ENCODE measurements at places on chromosomes 1 and 21. TPM values are rescaled to one million over a fixed set of nuclear protein-coding genes. Genes with fewer than 3 reads are reported as not detected.
A peak's percentile ranks its signal among the peaks of the same experiment; 100 is the strongest.

- H3K27me3 ChIP-seq = no peaks in the 10 kb centered on the region
- peaks cover 2% of the 10 kb centered on the region for H3K4me1 ChIP-seq
- H3K4me3 ChIP-seq = no peak overlapping the region
- H3K27ac ChIP-seq = no peak overlapping the region
These were observed 183.0 kb downstream of the APP start for GRCh38 chr21:25987531-25987930.

DNA sequence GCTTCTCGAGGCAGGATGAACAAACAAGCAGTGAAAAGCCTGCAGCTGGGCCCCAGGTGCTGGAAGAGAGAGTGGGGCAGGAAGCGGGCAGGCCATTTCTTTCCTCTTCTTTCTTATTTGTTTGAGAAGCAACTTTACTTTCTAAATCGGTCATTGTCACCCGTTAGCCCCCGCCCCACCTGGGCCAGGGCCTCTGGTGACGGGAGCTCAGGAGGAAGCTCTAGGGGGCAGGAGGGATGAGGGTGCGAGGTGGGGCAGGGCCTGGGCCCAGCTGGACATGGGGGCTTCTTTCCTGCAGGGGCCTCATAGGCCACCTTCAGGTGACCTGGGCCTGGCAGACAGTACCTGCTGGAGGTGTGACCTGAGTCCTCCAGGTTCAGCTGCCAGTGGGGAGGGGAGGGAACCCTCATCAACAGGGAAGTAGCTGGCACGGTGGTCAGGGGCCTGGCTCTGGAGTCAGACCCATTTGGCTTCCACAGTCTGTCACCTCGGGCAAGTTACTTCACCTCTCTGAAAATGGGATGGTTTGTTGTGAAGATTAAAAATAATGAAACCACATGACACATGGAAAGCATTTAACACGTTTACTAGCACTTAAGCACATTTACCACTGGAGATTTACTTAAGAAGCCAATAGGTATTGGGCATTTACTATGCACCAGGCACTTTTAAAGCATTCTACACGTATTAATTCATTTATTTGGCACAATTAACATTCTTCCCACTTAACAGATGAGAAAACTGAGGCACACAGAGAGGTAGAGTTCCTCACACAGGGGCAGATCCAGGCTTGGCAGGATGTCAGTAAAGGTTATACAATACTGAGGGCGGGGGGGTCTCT lies 54.1 kb upstream of the ID3 start:
- H3K27me3 ChIP-seq = peaks cover 11% of the 10 kb centered on the region
- no peak overlapping the region for H3K27ac ChIP-seq
- no peaks in the 10 kb centered on the region for H3K4me1 ChIP-seq
- no peaks in the 10 kb centered on the region for H3K36me3 ChIP-seq
- no peak overlapping the region for H3K4me3 ChIP-seq

- H3K36me3 ChIP-seq = peaks cover 8% of the 10 kb centered on the region
- no peak for DNase-seq
- no peaks in the 10 kb centered on the region for H3K4me1 ChIP-seq
- no peaks in the 10 kb centered on the region for H3K27me3 ChIP-seq
- no peak overlapping the region for H3K27ac ChIP-seq
These were observed 495.7 kb downstream of the KIF26B start for GRCh38 chr1:245650441-245650960.

- DNase-seq = peak; percentile 46
- H3K27ac ChIP-seq = peak overlapping the region; percentile 7
- no peak overlapping the region for H3K4me3 ChIP-seq
- peaks cover 17% of the 10 kb centered on the region for H3K36me3 ChIP-seq
These were observed 14.4 kb downstream of the CNN3 start for GRCh38 chr1:94912263-94913184.

GRCh38 chr1:224095339-224095738 lies 18.6 kb upstream of the FBXO28 start:
- no peaks in the 10 kb centered on the region for H3K4me1 ChIP-seq
- peaks cover 12% of the 10 kb centered on the region for H3K27me3 ChIP-seq
- no peak overlapping the region for H3K27ac ChIP-seq
- H3K36me3 ChIP-seq = no peaks in the 10 kb centered on the region

DNA sequence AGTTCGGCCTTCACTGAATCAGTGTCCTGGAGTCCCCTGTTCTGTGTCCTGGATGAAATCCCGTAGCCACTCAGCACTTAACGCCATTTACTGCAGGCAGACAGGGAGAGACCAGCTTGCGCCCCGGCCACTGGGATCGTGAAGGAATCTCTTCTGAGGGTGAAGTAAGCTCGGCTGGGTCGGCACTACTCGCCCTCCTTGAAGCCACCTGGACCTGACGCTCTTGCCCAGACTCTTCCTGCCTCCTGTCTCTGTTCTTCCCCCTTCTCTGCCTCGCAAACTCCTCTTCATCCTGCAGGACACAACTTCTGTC lies 99.9 kb upstream of the ZBTB40 start:
- H3K36me3 ChIP-seq = no peaks in the 10 kb centered on the region
- H3K27ac ChIP-seq = no peak overlapping the region
- no peaks in the 10 kb centered on the region for H3K4me1 ChIP-seq

The LIN28A gene
- total RNA-seq = not detected

The MIGA1 gene
- total RNA-seq = 16.3 TPM

The GREM2 gene
- 5.0 TPM for total RNA-seq

All from IMR-90 (cell line).